Endothelial cell (in vitro differentiated cells): ENCODE measurements at places on chromosomes 5 and 9.

DNA sequence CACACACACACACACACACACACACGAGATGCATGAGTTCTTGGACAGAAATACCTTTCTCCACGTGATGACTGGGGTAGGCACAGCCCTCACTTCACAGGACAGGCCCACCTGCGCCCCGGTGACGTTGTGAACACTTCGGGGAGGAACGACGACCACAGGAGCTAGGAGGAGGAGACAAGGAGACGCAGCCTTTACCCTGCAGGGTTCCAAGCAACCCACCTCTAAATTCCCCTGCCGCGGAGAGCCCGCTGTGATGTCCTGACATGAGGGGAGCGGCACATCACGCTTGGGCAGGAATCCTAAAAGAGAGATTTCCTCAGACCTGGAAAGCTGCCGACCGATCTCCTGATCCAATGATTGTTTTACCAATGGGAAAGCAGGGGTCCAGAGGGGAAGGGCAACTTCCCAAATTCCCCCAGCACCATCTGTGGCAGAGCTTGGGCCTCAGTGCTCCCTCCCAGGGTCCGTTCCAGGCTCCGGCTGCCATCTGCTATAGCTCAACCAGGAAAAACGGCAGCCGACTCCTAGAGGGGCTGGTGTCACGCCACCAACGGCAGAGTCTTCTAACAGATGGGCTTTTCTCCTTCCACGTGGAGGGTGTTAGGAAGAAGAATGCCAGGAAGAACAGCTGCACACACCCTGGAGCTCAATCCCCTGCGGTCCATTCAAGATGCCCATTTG lies 10.1 kb downstream of the IGFBPL1 start:
- no peak for DNase-seq

GRCh38 chr5:146717951-146718350 lies 160.6 kb downstream of the PPP2R2B start:
- no peak for DNase-seq

GRCh38 chr5:40630126-40630525 lies 49.6 kb upstream of the PTGER4 start:
- no peak for DNase-seq

GRCh38 chr5:93395971-93396379 lies 185.0 kb downstream of the NR2F1-AS1 start:
- no peak for DNase-seq

DNA sequence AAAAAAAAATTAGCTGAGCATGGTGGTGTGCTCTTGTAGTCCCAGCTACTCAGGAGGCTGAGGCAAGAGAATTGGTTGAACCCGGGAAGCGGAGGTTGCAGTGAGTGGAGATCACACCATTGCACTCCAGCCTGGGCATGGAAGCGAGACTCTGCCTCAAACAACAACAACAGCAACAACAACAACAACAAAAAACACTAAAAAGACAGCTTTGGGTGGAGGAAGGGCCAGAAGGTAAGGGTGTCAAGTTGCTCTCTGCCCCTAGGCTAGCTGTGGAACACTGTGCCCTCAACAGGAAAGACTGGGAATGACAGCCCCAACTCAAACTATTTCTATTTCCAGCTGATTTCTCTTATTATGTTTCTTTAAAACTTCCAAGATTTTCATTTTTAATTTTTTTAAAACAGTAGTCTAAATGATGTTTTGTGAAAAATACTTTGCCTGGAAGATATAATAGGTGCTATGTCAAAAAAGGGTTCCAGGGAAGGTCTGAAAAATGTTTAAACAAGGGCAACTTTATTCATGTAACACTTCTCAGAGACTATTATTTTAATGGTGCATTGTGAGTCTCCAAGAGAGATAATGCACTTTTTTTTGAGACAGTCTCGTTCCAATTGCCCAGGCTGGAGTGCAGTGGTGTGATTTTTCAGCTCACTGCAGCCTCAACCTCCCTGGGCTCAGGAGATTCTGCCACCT lies 29.9 kb downstream of the CLINT1 start:
- peak; percentile 26 for DNase-seq

DNA sequence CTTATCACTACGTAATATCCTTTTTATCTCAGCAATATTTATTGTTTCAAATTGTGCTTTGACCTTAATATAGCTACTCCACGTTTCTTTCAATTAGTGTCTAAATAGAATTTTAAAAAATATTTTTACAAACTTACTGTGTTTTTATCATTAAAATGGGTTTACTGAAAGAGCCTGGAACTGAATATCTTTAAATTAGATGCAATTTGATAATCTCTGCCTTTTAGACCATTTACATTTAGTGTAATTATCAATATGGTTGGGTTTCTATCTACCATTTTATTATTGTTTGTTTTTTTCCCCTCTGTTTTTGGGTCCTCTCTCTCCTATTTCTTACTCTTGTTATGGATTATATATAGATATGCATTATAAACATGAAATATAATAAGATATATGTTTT lies 327.8 kb downstream of the IRX2 start:
- DNase-seq: no peak

DNA sequence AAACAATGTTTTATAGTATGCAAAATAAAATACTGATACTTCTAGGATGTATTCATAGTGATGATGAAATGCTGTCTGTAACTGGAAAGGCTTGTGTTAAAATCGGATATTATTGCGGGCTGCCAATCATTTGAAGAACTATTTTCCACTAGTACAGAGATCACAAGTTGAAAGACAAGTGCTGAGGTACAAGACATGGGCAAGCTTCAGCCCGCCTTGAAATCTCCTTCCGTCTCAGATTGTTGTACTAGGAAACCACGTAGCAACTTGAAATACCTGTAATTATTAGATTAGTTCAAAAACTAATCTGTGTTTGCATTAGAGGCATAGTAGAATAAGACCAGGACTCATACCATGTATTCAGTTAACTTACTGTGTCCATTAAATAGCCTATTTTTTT lies 218.2 kb downstream of the ARHGEF28 start:
- no peak for DNase-seq

- no peak for DNase-seq
Observed at GRCh38 chr5:108765647-108766046, 17.9 kb downstream of the FER start.

DNA sequence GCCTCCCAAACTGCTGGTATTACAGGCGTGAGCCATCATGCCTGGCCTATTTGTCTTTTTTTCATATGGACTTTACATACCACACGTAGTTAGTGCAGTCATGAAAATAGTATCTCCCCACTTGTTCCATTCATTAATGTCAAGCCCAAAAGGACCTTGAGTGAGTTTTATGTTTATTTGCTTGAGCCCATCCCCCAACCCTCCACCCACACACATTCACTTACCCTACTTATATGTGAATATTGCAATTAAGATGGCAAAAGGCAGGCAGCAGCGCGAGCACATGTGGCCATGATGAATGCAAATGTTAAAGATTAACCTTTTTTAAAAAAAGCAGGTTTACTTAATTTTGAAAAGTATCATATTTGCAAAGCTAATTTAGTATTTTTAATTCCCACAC lies 24.9 kb upstream of the PIK3R1 start:
- DNase-seq: no peak

GRCh38 chr9:137128158-137128861 lies 10.6 kb upstream of the GRIN1 start:
- DNase-seq: no peak

- no peak for DNase-seq
Observed at GRCh38 chr5:69364414-69364813, 4.9 kb downstream of the AK6 start.

- no peak for DNase-seq
Observed at GRCh38 chr5:6188344-6188743, 190.0 kb downstream of the MED10 start.

- no peak for DNase-seq
Observed at GRCh38 chr9:110832926-110833325, 164.3 kb downstream of the MUSK start.

DNA sequence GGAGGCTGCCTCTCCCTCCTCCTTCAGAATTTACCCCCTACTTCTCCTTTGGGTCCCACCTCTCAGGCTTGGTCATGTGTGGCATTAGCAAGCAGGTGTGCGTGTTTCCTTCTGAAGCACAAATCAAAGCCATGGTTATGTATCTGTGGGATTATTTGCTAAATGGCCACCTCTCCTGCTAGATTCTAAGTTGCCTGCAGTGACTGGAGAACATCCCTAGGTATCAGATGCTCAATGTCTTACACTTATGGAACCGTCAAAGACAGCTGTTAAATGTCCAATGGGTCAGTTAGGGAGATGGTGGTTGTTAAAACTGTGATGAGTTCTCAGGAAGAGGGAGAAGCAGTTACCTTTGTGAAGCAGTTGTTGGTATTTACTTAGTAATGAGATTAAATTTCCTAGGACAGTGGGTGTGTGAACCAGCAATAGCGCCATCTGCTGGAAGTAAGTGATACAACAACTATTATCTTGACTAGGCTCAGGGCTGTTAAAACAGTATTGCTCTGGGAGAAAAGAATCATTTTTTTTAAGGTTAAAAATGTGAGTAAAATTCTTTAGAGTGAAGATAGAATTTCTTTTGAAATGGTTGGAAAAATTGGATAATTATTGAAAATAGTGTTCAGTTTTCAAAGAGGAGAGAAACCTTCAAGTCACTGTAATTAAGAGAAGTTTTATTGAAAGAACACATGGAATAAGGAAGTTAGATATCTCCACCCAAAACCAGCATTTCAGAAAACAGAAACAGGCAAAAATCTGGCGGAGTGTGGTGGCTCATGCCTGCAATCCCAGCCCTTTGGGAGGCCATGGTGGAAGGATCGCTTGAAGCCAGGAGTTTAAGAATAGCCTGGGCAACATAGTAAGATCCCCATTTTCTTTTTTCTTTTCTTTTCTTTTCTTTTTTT lies 71.3 kb downstream of the TMC1 start:
- DNase-seq: peak; percentile 9

GRCh38 chr5:126525630-126526245 lies 69.3 kb downstream of the ALDH7A1 start:
- peak; percentile 42 for DNase-seq

- no peak for DNase-seq
Observed at GRCh38 chr9:77848897-77849296, 182.7 kb downstream of the GNAQ start.

DNA sequence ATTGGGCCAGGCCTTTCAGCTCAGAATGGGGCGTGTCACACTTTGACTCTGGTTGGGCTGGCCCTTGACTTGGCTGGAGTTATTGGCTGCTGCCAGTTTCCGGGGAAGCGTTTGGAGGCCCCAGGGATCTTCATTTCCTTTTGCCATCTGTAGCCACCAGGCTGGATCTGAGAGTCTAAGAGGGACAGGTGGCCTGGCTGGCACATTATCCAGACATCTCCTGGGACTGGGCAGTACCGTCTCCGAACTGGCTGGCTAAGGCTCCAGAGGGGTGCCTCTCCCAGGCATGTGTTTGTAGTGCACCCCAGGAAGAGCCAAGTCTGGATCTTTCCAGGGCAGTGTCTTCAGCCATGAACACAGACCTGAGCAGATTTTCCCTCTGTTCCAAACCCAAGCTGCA lies 9.7 kb upstream of the JADE2 start:
- no peak for DNase-seq

GRCh38 chr5:173800340-173800739 lies 87.8 kb upstream of the CPEB4 start:
- DNase-seq: no peak

DNA sequence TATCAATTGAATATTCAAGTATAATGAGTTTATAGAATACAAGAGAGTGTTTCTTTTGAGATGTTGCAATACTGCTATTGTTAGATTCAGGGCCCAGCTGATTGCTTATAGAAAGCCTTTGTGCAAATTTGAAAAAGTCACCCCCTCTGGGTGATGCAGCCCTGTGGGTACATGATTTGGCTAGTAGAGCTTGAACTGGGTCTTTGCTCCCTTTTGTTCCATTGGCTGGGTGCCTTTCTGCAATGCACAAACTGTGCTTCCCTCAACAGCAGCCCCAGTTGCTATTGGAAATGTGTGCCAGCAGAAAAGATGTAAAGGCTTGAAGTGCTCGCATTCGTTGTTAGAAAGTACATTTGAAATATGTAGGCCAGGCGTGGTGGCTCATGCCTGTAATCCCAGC lies 61.8 kb upstream of the CEMIP2 start:
- DNase-seq: no peak

DNA sequence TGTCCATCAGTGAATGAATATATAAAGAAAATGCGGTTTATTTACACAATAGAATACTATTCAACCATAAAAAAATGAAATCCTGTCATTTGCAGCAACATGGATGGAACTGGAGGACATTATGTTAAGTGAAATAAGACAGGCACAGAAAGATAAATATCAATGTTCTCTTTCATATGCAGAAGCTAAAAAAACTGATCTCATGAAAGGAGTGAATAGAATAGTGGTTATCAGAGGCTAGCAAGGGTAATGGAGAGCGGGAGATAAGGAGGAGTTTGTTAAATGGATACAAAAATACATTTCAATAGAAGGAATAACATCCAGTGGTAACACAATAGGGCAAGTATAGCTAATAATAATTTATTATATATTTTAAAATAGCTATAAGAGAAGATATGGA lies 65.0 kb downstream of the AGTPBP1 start:
- no peak for DNase-seq

DNA sequence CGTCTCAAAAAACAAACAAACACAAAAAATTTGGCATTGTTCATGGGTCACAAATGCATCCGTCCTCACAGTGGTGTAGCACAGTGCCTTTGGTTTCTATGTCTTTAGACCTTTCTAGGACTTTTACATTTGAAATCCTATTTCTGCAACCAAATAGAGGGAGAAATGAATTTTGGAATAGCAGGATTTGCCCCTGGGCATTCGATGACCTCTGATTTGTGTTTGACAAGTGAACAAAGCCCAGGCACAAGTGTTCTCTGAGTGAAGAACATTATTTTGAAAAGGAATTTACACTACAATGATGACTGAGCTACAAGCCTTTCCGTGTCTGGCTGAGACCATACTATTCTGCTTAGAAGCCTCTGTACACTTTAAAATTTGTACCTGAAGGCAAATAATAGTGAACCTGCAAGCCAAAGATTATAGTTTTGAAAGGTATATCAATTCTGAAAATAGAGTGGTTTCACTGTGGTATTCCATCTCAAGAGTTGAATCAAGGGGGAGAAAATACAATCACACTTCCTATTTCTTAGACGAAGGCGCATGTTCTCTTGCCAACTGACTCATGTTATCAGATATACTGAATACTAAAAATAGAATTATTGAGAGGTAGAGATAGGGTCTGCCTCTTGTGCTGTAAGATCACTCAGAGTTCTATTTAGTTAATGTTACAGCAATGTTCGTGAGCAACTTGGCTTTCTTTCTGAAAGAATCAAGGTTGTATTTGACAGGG lies 297.6 kb downstream of the KDM4C start:
- DNase-seq: no peak

- DNase-seq: no peak
Observed at GRCh38 chr9:124030969-124031451, 19.4 kb downstream of the LHX2 start.
